ENCODE measurements at places on chromosomes 3 and 15. TPM values are rescaled to one million over a fixed set of nuclear protein-coding genes. Genes with fewer than 3 reads are reported as not detected.

CEP97 gene
- 5.5 TPM for total RNA-seq

HRG gene
- not detected for total RNA-seq

XCR1 gene
- not detected for total RNA-seq

TAGLN3 gene
- total RNA-seq, result not detected

HES1 gene
- not detected for total RNA-seq

PPM1L gene
- 6.2 TPM for total RNA-seq

PBRM1 gene
- 58.4 TPM for total RNA-seq

GOLGA8S gene
- total RNA-seq, result 0.44 TPM

ZPLD1 gene
- not detected for total RNA-seq

FOXB1 gene
- 0.27 TPM for total RNA-seq

SPTBN5 gene
- total RNA-seq, result 1.6 TPM

CCDC39 gene
- total RNA-seq, result not detected

GUCA1C gene
- not detected for total RNA-seq

WDR49 gene
- total RNA-seq, result 2.4 TPM

GABRA5 gene
- not detected for total RNA-seq

VEPH1 gene
- 0.48 TPM for total RNA-seq

SNX4 gene
- total RNA-seq, result 25.2 TPM

DAZL gene
- not detected for total RNA-seq

PRICKLE2 gene
- total RNA-seq, result 0.22 TPM

TIMP4 gene
- total RNA-seq, result not detected

PARP15 gene
- 70.0 TPM for total RNA-seq

SLC27A2 gene
- 0.34 TPM for total RNA-seq

SLC9C1 gene
- not detected for total RNA-seq

FBXL2 gene
- total RNA-seq, result not detected

SLC9A9 gene
- 21.9 TPM for total RNA-seq

CGNL1 gene
- total RNA-seq, result not detected

ECE2 gene
- total RNA-seq, result not detected

TMEM202 gene
- total RNA-seq, result not detected

ELL3 gene
- 1.9 TPM for total RNA-seq

MCTP2 gene
- 17.8 TPM for total RNA-seq

TM4SF18 gene
- not detected for total RNA-seq

TEX9 gene
- total RNA-seq, result 3.1 TPM

ZFAND6 gene
- total RNA-seq, result 65.5 TPM

USP19 gene
- 78.0 TPM for total RNA-seq

GOLGA8H gene
- total RNA-seq, result not detected

FBXW12 gene
- total RNA-seq, result not detected

TOPAZ1 gene
- not detected for total RNA-seq

ADIPOQ gene
- total RNA-seq, result not detected

RHOV gene
- not detected for total RNA-seq

ZNF148 gene
- total RNA-seq, result 46.0 TPM

MST1R gene
- total RNA-seq, result 0.39 TPM

SNTN gene
- total RNA-seq, result not detected

LRRIQ4 gene
- total RNA-seq, result not detected

CTXN2 gene
- not detected for total RNA-seq

NME9 gene
- 0.69 TPM for total RNA-seq

PPP1R2 gene
- 157 TPM for total RNA-seq

SST gene
- total RNA-seq, result not detected

STAC gene
- not detected for total RNA-seq

HYKK gene
- total RNA-seq, result 1.4 TPM

CELSR3 gene
- 4.2 TPM for total RNA-seq

BNC1 gene
- not detected for total RNA-seq

ACKR2 gene
- 1.1 TPM for total RNA-seq

SLC22A14 gene
- not detected for total RNA-seq

CCR2 gene
- 0.73 TPM for total RNA-seq

PLA1A gene
- total RNA-seq, result not detected

All from naive thymus-derived CD4-positive, alpha-beta T cell (primary cell).